Cortex of kidney (tissue), 1 donor: ENCODE measurements at places on chromosomes 16 and 17.

DNA sequence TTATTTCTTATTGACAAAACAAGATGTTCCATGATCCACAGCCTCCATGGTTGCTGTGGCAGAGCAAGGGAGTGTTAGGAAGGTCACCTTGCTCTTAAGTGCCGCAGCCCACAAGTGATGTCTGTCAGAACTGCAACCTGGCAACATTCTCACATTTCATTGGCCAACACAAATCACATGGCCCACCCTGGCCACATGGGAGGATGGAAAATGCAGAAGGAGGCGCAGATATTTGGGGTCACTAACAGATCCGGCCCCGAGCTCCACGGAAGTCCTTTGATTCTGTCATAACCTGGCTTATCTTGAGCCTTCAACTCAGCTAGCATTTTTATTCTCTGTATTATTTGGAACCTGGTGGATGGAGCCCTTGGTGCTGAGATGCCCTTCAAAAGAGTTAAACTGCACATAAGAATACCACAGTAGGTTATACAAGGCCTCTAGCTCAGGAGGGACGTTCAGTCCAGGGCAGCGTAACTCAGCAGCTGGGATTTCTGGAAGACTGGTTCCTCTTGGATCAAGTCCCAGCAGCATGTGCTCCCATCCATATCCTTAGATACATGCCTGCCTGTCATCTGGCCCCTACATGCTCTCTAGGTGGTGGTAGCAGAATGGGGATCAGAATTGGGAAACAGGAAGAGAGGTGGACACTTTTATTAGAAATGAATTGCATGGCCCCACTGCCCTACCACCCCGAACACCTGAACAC lies 508.1 kb downstream of the HAPSTR1 start:
- DNase-seq = no peak

- no peak for DNase-seq
These were observed 11.0 kb downstream of the P3H4 start for GRCh38 chr17:41800601-41801373.

DNA sequence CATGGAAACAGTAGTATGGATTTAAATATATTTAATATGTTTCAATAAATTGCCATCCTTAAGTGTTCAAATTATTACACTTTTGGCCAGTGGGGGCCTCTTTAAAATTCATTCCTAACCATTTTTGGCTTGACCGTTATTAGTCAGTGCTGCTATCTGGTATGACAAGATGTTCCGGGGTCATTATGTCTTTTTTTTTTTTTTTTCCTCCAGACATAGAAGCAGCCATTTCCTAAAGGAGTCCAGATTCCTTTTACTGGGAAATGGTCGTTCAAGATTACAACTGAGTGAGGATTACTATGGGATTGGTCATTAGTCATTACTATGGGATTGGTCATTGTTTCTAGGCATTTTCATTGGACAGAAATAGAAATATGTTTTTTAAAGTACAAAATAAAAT lies 53.4 kb downstream of the NF1 start:
- DNase-seq = no peak

DNA sequence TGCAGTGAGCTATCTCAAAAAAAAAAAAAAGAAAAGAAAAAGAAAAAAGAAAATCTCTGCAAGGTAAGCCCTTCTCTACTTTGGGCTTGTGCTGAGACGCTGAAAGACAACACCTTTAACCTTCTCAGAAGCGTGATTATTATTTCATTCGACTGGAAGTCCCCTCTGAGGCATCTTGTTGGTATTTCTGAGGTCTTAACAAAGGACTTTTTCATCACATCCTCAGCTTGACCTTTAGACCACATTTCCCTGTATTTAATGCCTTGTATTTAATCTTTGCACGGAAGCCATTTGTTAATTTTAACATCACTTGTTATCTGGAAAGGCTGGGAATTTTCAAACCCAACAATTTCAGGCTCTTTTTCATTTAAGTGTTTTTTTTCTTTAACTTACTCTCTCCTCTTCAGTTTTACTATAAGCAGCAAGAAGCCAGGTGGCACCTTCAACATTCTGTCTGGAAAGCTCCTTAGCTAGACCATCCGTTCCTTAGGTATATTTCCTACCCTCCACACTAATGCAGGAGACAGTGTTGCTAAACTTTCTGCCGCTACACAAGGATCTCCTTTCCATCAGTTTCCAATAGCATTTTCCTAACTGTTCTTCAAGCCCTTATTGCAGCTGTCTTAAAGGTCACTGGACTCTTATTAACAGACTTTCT lies 10.3 kb downstream of the KCTD13 start:
- no peak for DNase-seq

GRCh38 chr17:57881783-57882351 lies 32.0 kb upstream of the MRPS23 start:
- DNase-seq = no peak

DNA sequence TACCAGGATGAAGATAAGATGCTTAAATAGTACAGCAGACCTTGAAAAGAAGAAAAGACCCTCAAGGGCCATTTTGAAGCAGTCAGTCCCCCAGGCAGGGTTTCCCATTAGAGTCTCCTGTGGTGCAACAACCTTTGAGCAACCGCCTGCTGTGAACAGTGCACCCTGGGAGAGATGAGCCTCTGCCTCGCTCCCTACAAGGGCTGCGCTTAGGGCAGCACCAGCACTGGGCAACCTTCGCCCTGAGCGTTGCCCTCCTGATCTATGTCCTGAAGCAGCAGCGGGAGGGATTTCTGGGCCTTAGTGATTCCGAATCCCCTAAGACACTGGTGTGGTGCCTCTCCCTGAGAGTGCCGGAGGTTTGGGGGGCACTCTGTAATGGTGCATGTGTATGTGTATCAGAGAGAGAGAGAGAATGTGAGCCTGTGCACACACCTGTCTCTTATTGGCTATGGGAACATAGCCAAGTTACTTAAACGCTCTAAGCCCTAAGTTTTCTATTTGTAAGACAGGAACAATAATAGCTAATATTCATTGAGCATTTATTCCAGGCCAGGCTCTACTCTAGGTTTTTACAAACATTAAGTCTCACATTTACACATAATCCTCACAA lies 25.2 kb upstream of the ABCC12 start:
- no peak for DNase-seq

- DNase-seq = no peak
These were observed 197.0 kb downstream of the CYLD start for GRCh38 chr16:50938932-50939331.

- DNase-seq = no peak
These were observed 77.7 kb upstream of the GNG13 start for GRCh38 chr16:878072-878784.

GRCh38 chr16:81006211-81006812 lies 373 bp downstream of the CMC2 start:
- no peak for DNase-seq

- DNase-seq = no peak
These were observed 16.2 kb downstream of the OTOP3 start for GRCh38 chr17:74951680-74952421.

- DNase-seq = no peak
These were observed 1.5 kb upstream of the GSE1 start for GRCh38 chr16:85611444-85612190.

DNA sequence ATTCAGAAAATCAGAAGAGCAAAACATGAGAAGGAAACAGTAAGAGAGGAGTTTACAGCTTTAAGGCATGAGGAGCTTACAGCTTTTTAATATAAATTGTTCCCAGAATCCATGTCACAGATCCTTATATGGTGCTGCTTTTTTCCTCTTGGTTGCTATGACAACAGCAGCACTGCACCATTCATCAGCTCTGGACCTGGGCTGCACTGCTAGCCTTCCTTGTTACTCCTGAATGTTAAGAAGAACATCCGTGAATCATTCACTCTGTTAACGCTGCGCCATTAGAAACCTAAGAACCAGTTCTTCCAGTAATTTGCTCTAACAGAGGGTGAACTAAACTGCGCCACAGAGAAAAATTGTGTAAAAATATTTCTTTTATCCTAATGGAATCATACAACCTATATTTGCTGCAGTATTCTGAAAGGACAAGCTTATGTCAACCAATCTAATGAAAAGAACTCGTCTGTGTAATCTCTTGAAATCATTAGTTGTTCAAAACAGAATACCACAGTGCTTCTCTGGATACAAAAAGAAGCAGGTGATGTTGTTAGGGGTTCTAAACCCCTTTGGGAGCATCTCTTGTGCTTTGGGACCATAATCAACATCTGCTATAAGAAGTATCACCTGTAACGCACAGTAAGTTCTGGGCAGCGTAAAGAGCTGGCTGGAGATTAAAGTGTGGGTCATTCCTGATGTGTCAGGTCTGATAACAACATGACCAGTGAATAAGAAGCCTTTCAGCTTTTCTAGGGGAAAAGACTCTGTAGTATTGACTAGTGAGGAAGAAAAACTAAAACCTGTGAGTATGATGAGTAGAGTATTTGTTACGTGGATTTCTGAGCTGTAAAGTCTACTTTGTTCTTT lies 151.2 kb downstream of the TANC2 start:
- no peak for DNase-seq

- DNase-seq = no peak
These were observed 28.0 kb upstream of the SPNS3 start for GRCh38 chr17:4405699-4406098.

- no peak for DNase-seq
These were observed 20.6 kb downstream of the ACSM1 start for GRCh38 chr16:20676837-20677236.

GRCh38 chr17:20022701-20023100 lies 13.5 kb downstream of the SPECC1 start:
- no peak for DNase-seq

- no peak for DNase-seq
These were observed 21.3 kb upstream of the CPD start for GRCh38 chr17:30357476-30357875.

- no peak for DNase-seq
These were observed 138.2 kb downstream of the C16orf95 start for GRCh38 chr16:87178977-87179376.

- no peak for DNase-seq
These were observed 14.5 kb downstream of the TMC6 start for GRCh38 chr17:78113804-78114785.

- DNase-seq = no peak
These were observed 227.1 kb downstream of the MAP2K4 start for GRCh38 chr17:12247761-12248160.

- no peak for DNase-seq
These were observed 265.2 kb downstream of the XYLT1 start for GRCh38 chr16:17205279-17206211.

GRCh38 chr17:63702721-63703015 lies 2.7 kb upstream of the LIMD2 start:
- no peak for DNase-seq

- no peak for DNase-seq
These were observed 23.3 kb upstream of the GRB2 start for GRCh38 chr17:75428543-75429469.

GRCh38 chr16:31202414-31203375 lies at the start of gene PYCARD:
Gene PYCARD (minus strand): TSS chr16:31202760. CDS start chr16:31202690, 70 bp downstream.
- no peak for DNase-seq

- DNase-seq = no peak
These were observed 428.4 kb upstream of the CDH5 start for GRCh38 chr16:65938083-65938482.

DNA sequence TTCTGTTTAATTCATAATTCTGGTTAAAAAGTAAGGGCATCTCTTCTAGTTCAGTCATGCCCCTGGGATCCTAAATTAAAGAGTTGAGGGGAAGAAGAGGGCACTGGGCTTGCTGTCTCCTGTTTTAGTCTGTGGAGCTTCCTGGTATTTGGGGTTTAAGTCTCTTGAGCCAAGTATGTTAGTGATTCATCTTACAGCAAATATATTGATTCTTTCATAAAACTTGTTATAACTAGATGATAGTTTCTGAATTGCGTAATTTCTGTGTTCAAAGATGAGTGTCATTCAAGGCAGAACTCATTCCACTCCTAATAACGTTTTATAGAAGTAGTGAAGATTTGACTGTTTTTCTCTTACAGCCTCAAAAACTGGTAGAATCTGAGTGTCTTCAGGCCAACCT lies 1.7 kb downstream of the TXNDC17 start:
- no peak for DNase-seq

- DNase-seq = no peak
These were observed 119.3 kb downstream of the CLEC16A start for GRCh38 chr16:11063448-11064201.

DNA sequence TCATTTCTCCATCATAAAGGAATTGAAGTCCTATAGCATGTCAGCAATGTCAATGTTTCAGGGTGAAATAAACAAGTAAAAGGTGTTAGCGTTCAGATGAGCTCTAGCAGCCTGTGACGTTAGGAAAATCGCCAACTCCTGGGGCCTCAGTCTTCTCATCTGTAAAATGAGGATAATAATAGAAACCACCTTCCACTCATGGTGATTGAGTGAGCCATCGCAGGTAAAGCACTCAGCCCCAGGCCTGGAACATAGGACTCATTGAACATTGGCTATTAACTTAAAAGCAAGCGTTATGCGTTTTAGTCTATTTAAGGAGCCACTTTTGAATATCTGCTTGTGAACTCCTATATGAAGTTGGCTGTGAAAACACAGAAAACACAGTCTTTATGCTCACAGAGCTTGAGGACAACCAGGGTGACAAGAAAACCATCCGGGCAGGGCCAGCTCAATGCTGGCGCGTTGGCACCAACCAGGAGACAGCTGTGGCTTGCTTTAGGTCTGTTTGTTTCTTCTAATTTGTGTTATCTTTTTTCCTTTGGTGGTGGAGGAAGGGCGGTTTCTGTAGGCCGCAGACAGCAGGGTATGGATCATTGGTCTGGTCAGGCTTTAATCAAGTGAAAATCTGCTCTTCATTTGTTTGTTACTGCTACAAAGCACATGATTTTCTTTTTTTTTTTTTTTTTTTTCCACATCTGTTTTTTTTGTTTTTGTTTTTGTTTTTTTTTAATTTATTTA lies 35.7 kb upstream of the MED9 start:
- no peak for DNase-seq

GRCh38 chr17:78313735-78314648 lies 45.9 kb downstream of the SOCS3 start:
- no peak for DNase-seq

GRCh38 chr17:35373534-35373983 lies at the start of gene SLFN11:
Gene SLFN11 (minus strand): TSS chr17:35373621. CDS start chr17:35363807, 9,814 bp downstream.
- DNase-seq = no peak

DNA sequence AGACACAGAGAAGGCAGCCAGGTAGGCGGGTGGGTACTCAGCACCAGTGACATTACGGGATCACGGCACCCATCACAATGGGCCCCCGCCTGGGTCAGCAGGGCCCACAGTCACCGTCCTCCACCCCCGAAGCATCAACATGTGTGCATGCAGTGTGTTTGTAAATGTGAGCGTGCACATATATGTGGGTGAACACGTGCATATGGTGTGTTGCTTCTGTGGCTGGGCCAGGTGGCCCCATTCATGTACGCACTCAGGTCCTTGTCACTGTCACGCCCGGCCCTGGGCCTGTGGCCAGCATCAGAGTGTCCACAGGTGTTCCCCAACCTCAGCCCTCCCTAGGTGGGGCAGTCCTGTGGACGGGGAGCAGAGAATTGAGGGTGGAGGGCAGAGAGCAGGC lies 37.1 kb downstream of the TNFRSF13B start:
- DNase-seq = no peak
